ENCODE measurements at places on chromosomes 1 and 21.

DNA sequence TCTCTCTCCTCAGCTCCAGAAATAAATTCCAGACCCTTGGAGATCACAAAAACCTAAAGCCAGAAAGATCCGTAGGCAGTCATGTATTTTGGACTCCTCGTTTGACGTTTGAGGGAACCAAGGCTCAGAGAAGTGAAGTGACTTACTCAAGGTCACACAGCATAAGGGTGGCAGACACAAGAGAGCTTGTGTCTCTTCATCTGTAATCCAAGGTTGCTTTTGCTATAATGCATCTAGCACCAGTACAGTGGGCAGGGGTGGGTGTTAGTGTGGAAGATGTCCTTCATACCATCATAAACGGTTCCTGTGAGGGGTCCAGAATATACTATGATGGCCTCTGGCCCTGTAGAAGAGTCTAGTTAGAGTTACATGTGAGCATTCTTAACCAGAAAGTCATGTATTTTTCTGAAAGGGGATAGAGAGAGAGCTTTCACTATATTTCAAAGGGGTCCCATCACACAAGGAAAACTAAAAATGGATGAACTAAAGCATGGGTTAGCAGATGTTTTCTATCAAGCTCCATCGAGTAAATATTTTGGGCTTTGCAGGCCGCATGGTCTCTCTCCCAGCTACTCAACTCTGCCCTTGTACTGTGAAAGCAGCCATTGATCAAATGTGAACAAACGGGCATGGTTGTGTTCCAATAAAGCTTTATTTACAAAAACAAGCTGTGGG, 144.9 kb downstream of the TOMM20 start:
- DNase-seq = no peak

DNA sequence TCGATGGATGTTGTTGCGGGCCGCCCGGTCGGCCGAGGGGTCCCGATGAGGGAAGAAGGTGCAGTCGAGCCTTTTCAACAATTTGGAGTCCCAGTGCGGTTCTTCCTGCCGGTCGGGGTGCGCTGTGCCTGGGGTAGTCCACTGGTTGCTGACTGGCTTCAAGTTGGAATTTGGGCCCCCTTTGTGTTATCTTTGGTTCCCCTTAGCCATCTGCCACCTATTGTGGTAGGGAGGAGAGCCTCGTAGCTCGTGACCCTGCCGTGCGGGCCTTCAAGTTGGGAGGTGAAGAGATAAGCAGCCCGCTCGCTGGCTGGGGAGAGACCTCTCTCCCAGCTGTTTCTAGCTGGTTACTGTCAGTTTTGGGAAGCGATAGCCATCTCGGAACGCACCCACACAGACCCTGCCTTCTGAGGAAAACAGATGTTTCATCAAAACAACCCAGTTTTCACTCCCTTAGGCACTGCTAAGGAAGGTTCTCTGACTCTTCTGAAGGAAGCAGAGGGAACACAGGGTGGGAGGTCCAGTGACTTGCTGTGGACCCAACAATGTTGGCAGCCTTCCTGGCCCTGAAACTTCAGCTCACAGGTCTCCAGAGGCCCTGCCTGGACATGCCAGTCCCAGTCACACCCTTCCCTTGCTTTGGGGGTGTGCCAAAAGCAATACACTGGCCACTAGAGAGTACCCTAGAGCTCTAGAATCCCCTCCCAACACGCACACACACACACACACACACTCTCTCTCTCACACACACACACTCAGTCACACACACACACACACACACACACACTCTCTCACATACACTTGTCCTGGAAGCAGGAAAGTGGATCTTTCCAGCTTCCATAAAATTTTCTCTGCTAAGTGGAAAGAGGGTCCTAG, 1.0 kb downstream of the BTG2 start:
- DNase-seq = peak; percentile 83

DNA sequence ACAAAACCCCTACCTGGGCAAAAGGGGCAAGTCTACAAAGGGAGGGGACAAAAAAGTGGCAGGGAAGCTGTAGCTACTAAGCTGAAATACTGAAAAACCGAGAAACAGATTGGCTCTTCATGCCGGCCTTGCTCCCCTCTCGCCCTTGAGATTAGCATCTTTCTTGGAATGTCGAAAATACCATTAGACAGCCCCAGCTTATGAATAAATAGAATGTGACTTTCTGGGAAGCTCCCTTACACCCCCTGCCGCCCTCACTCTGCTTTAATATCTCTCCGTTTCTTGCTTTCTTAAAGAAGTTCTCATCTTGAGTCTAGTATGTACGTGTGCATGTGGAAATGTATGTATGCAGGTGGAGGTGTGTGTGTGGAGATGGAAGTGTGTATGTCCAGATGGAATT, 14.1 kb downstream of the TRAF3IP3 start:
- DNase-seq = no peak

DNA sequence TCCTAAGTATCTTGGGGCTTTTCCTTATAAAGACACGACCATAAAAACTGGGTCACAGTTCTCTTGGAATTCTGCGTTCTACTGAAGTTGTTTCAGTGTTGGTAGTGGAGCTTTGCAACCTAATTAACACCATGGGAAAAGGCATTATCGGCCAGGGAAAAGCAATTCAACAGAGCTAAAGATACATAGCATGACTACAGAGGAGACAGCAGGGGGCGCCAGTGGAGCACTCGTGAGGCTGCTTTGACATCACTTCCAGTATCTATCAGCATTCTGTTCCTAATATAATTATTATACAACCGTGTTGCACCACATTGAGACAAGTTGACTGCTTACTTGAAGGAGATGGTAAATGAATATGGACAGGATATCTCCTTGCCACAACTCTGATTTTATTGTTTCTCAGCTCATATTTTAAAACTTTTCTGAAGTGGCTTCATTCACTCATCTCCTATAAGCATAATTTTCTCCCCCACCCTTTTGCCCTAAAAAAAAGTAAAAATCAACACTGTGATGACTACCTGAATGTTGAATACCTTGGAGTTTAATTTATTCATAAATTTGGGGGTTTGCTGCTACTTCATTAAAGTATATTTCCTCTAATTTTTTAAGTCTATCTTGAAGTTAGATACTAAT, 39.4 kb downstream of the ZP4 start:
- peak; percentile 28 for DNase-seq

DNA sequence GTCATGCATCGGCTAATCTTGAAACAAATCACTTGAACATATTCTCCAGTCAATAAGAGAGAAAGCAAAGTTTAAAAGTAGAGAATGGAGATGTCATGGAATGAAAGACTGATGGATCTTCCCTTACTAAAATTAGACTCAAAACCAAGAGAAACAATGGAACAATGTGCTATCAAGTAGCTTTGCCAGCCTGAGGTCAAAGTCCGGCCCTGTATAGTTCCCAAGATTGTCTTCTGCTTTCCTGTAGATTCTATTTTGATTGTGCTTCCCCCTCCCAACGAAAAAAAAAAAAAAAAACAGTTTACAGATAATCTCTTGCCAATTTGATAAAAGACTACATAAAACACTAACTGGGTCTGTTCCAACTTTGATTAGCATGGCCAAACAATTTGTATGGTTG, 40.8 kb upstream of the KIRREL1 start:
- no peak for DNase-seq

GRCh38 chr1:94559921-94560320, 18.4 kb upstream of the F3 start:
- no peak for DNase-seq

GRCh38 chr1:27099135-27099586, 55.8 kb downstream of the SLC9A1 start:
- DNase-seq = no peak

DNA sequence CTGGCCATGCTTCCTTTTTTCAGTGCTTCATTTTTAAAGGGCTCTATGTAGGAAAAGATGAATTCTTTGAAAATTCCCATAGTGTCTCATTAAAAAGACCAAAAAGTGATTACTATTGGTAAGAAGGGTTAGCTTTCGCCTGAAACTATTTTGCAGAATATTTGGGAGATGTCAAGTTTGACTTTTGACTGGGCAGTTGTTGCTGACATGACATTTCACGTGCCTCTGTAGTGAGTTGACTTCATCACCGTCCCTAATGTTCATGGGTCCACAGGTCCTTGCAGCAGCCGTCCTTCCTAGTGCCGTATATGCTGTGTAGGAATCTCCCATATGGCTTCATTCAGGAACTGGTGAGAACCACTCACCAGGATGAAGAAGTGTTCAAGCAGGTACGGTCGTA, 88.7 kb upstream of the KIF1B start:
- DNase-seq = no peak

DNA sequence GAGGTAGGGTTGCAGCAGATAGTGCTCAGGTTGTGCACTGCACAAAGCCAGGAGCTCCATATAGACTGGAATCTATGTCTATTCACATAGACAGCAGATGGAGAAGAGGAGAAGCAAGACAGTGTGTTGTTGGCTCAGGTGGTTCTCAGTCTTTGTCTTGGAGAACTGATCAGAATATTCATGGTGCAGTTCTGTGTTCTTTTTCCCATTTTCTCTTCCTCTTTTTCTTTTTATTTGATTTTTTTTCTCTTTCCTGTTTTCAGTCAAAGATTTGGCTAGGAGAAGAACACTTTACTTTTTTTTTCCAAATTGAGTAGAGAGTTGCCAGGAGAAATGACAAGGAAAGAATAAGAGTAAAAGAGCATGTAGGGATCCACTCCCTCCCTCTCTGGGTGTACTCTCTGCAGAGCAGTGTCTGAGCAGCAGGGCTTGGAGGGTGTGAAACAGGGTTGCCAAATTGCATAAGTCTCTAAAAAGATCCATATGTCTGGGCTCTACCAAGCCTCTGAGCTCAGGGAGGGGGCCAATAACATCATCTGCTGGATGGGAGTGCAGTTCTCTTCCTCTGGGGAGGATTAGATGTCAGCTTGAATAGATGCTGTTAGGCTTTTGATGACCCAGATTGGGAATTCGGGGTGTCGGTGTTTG, 8.7 kb upstream of the CD34 start:
- DNase-seq = no peak

GRCh38 chr1:207903767-207904166, 7.2 kb downstream of the CD34 start:
- no peak for DNase-seq

DNA sequence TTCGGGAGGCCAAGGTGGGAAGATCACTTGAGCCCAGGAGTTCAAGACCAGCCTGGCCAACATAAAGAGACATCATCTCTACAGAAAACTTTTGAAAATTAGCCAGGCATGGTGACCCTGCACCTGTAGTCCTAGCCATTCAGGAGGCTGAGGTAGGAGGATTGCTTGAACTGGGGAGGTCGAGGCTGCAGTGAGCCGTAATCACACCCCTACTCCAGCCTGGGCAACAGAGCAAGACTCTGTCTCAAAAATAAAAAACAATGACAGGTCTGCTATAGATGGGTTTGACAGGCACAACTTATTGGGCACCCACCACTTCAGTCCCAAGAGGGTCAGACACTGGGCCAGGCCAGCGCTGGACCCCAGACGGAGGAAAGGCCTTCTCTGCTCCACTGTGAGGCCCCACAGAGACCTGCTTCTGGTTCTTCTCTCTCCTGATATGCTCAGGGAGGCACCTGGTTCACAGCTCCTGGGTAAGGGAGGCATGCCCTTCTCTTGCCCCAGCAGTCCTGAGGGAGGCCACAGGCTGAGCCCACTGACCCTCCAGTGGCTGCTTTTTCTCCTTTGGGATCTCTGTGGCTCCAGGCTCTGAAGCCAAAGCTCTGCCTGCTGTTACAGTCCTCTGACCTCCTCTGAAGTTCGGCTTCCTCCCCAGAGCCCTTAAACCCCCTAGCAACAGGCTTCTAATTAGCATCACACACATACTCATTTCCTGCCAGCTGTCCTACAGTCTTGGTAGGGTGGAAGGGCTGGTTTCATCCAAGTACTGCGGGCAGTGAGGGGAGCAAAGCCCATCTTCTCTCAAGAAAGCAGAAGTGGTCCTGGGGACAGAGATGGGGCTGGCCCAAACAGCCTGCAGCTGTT, 14.4 kb downstream of the S100A16 start:
- no peak for DNase-seq

- no peak for DNase-seq
These were observed 58.7 kb downstream of the IGSF21 start for GRCh38 chr1:18166341-18166740.

DNA sequence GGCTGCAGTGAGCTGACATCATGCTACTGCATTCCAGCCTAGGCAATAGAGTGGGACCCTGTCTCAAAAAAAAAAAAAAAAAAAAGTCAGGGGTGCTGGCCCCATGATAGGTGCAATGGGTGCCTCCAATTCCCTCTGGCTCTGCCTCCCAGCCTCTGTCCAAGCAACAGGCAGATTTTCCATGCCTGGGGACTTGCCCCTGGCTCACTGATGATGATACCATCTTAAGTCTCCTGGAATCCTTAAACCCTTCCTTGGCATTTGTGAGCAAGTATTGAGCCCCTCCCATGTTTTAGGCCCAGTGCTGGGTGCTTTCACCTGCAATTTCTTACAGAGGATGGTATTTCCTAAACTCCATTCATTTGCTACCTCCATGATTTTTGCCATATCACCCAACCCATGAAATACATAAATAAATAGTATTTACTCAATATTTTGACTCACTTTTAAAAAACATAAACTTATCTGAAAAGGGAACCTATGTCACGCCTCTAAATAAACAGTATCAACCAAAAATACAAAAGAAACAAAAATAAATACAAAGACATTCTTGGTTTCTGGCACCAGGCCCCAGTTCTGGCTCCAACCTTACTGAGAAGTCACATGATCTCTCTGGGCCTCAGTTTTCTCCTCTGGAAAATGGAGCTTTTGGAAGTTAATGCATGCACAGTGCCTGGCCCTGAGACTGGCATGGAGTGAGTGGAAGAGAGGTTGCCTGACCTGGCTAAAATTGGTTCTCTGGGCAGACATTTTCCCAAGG, 1.5 kb upstream of the ALPL start:
- no peak for DNase-seq

DNA sequence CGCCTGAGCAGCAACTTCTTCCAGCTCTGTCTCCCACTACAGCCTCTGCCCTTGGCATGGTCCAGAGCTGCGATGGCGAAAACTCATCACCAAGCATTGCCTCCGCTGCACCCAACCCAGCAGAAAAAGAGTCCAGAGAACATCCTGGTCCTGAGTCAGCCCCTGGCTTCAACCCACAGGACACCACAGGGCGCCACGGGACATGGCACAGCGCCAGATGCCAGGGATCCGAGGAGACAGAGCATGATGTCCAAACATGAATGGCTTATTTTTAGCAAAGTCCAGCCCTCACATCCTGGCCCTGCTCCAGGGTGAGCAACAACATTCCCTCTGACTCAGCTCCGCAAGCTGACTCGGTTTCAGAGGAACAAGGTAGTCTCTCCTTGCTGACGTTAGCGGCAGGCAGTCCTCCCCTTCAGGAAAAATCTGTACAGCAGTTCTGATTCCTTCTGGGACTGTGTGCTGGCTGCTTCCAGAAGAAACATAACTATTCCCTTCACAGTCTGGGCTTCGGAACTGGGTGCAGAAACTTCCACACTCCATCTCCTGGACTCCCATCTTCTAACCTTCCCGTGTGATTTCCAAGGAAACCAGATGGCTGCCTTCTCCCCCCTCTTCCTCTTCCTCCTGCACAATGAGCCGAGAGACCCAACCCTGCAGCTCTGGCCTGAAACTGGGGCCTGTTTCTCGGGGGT, 131.3 kb downstream of the TOMM20 start:
- DNase-seq = peak; percentile 100

DNA sequence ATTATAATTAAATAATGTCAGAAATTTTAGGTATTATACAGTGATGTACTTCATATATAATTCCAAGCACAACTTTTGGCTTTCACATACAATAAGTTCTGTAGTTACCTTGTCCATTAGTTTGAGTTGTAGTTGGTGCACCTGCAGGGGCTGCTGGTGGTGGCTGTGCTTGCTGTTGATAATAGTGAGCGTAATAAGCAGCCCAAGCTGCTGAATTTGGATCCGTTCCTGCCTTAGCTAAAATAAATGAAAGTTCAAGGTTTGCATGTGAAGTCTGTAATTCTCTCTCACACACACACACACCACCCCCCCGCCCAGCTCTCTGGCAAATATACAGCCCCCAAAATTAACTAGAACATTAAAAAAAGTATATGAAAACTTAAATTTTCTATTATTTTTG, 22.4 kb downstream of the FUBP1 start:
- no peak for DNase-seq
